LoVo (cell line): ENCODE measurements at places on chromosomes 3 and 15.

- DNase-seq = no peak
These were observed 12.4 kb downstream of the ANO10 start for GRCh38 chr3:43609406-43609805.

- peak; percentile 38 for DNase-seq
These were observed 600 bp downstream of the FBXO45 start for GRCh38 chr3:196569003-196569516.

- no peak for DNase-seq
These were observed 478 bp downstream of the GPR15 start for GRCh38 chr3:98532275-98532637.

- no peak for DNase-seq
These were observed 101.1 kb upstream of the BOC start for GRCh38 chr3:113110267-113110666.

DNA sequence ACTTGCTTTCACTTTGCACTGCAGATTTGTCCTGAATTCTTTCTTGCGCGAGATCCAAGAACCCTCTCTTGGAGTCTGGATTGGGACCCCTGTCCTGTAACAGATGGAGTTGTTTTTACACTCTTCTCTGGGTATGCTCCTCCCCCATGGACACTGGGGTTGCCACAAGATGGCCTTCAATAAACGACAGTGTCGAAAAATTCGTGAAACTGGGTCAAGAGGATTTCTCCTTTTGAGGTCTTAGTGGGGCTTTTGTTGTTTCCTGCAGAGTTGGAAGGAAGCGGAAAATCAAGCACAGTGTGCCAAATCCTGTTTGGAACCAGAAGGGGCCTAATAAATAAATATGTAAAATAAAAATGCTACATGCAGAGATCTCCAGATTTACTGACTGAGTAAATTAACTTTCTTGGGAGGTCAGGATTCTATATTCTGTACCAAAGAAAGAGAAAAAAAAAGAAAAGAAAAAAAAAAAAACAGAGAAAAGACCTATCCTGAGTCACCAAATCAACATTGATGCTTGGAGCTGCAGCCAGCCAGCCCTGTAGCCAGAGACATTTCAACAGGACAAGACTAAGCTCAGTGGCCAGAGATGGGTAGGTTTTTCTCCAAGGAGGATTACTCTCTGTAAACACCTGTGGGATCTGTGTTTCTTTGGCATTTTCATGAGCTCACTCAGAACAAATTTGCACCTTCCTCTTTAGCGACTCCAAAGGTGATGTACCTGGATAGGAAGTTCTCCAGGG lies 24.8 kb downstream of the CCDC80 start:
- DNase-seq = no peak

DNA sequence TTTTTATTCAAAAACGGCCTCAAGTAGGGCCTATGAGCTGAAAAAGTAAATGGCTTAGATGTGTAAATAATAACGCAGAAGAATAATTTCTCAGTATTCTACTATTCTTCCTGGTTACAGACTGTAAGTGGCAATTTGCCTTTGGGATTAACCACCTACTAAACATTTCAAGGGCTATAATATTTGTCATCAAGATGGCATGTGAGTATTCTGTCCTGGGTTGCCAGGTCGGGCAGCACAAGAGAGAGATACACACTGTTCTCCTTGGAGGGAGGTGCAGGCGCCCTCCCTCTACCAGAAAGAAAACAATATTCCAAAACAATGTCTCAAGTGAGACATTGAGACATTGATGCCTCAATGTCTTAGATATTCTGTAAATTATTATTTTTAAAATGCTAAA lies 278.4 kb downstream of the OCA2 start:
- no peak for DNase-seq

GRCh38 chr15:71647487-71647808 lies 162.9 kb upstream of the NR2E3 start:
- DNase-seq = no peak

DNA sequence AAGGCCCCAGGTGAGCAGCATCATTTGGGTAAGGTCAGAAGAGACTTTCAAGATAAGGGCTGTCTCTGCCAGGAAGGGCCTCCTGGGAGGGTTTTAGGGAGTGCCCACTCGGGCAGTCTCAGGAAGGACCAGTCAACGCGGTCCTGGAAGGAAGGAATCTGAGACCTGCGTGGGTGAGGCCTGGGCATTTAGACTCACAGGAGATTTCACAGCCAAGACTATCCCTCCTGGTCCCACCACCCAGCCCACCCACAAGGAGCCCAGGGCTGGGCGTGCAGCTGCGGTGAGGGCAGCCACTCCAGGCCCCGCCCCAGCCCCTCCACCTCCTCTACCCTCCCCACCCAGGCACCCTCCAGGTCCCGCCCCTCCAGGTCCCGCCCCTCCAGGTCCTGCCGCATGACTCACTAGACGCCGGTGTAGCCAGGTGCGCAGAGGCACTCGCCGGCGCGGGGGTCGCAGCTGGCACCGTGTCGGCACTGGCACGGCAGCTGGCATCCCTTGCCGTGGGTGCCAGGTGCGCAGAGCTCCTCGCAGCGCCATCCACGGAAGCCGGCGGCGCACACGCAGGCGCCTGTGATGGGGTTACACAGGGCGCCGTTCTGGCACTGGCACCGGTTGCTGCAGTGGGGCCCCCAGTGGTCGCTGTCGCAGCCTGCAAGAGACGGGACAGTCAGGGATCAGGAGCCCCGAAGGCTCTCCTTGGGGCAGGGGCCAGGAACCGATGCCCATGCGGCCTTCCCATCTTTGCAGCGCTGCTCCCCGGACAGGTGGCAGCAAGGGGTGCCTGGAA lies 112.7 kb downstream of the RAB11A start:
- DNase-seq = peak; percentile 77

GRCh38 chr3:54962200-54962599 lies 34.3 kb upstream of the LRTM1 start:
- DNase-seq = no peak

DNA sequence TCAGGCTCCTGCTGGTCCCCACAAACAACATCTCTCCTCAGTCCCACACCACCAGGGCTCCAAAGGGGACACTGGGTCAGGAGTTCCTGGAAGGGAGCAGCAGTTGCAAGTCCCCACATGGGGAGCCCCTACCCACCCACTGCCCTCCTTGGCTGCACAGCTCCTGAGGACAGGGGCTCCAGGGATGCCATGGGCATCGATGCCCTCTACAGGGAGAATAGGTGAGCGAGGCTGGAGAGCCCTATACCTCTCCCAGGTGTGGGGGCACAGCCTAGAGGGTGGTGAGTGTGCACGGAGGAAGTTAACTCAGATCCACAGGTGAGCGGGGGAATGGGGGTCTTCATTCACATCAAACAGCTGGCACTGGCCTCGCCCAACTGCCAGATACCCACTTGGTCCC lies 141.2 kb upstream of the LINGO1 start:
- DNase-seq = no peak

GRCh38 chr3:99373846-99374210 lies 264.6 kb upstream of the COL8A1 start:
- DNase-seq = no peak

GRCh38 chr3:9615003-9615628 lies 34.2 kb upstream of the MTMR14 start:
- DNase-seq = no peak

GRCh38 chr3:32146746-32147211 lies 40.4 kb downstream of the GPD1L start:
- DNase-seq = no peak

- no peak for DNase-seq
These were observed 10.7 kb upstream of the BBX start for GRCh38 chr3:107512108-107512507.

- no peak for DNase-seq
These were observed 65.1 kb downstream of the PIK3CB start for GRCh38 chr3:138769616-138770015.

GRCh38 chr3:27570421-27571106 lies 86.4 kb upstream of the SLC4A7 start:
- DNase-seq = no peak

GRCh38 chr3:101279162-101279561 lies 41.2 kb downstream of the IMPG2 start:
- DNase-seq = no peak

- no peak for DNase-seq
These were observed 873.5 kb downstream of the OTOL1 start for GRCh38 chr3:162370141-162370540.

DNA sequence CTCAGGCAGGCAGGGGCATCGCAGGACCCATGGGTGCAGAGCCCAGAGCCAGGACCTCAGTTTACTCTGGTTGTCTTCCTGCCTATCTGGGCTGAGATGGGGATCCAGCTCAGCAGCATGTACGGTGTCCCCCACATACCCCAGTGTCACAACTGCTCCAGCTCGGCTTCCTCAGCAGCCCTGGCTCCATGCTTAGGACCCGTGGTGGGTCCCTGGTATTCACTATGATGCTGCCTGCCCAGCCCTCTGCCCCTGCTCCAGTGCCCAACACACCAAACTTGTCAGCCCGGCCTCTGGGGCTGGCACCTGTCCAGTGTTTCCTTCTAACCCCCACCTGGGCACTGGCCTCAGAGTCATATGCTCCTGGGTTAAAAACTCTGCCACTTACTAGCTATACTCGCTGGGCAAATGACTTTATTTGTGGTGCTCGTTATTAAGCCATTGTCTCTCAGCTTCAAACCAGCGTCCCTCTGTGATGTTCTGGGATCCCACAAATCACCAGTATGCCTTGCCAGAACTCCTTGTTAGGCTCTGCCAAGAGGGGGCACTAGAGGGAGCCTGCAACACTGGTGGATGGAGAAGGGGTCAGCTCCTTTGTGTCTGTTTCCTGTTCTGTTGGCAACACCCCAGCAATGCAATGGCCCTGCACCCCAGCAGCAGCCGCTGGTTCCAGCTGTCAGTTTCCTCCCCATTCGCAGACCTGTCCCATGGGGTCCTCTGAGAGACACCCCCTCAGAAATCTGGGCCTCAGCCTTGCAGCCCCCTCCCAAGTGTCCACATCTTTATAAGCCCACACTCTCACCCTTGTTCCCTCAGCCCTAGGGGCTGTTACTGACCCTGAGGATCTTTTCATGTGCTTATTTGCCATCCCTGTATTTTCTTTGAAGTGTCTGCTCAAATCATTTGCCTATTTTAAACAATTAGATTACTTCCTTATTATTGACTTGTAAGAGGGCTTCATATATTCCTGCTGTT lies 24.1 kb upstream of the MRPS22 start:
- no peak for DNase-seq

DNA sequence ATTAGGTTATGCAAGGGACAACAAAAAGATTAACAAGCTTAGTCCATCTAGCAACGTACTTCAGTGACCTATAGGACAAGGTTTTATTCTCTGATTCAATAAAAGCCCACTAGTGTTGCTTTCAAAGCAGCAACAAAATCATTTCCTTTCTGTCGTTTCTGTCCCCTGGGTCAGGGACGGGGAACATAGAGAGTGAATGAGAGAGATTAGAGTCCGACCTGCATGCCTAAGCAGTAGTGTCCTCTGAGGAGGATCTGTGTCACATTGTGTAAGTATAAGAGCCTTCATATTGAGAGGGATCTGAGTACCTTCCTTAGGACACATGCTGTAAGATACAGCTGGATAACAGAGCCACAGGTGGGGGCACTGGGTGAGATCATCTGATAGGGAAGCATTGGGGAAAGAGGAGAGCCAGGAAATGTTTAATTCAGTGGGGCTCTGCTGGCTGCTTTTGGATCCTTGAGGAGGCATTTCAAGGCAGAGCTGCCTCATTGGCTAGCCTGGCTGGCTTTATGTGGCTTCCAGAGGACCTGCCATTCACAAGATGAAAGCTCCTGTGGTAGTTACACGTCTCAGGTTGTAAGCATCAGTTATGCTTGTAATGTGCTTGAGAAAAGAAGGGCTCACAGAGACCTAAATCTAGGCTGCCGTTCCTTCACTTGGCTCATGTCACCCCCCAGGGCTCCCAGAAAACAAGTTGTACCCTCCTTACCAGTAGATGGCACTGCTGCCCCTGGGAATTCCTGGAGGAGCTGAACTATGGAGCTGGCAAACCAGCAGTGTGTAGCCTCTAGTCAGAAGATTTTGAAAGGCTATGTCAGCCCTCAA lies 2.7 kb downstream of the TMEM108 start:
- peak; percentile 61 for DNase-seq

DNA sequence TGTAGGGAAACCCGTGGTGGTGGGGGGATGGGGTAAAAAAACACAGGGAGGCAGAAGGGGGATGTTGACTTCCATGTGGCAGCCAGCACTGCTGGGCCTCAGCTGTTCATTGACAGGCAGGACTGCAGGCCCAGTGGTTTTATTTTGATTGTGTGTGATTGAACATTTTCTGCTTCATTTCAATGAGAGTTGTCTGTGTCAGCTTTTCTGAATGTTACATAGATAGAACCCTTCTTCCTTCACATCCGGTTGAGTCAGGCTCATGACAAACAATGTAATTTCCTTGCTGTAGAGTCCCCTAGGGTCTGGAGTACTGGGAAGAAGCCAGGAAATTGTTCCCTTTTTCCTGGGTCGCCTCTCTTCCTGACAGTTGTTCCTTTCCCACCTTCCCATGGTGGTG lies 8.2 kb upstream of the RPP25 start:
- DNase-seq = no peak

GRCh38 chr15:92383519-92384324 lies 10.0 kb upstream of the ST8SIA2 start:
- no peak for DNase-seq

DNA sequence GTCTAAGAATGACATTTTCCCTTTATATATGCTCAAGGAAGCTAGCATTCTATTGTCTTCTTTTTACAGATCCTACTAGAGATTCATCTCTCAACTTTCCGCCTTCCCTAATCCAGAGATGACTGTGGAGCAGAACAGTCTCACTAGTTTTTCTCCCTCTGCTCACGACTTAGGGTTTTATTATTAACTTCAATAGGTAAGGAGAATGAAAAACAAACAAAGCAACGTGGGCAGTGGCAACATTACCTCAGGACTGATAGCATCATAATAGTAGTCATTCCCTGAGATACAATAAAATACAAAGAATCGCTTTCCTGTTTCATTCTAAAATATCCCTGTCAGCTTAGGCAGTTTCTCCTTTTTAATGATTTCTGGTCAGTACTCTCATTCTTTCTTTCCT lies 154.3 kb upstream of the PLAAT1 start:
- no peak for DNase-seq

- no peak for DNase-seq
These were observed 16.7 kb upstream of the SECISBP2L start for GRCh38 chr15:49062900-49063299.

- DNase-seq = no peak
These were observed 44.8 kb downstream of the TMEM39A start for GRCh38 chr3:119418641-119419040.

GRCh38 chr15:93417156-93417555 lies 328.1 kb upstream of the RGMA start:
- DNase-seq = no peak
